Progenitor cell of endocrine pancreas (in vitro differentiated cells): ENCODE measurements at places on chromosomes 6 and 20.

DNA sequence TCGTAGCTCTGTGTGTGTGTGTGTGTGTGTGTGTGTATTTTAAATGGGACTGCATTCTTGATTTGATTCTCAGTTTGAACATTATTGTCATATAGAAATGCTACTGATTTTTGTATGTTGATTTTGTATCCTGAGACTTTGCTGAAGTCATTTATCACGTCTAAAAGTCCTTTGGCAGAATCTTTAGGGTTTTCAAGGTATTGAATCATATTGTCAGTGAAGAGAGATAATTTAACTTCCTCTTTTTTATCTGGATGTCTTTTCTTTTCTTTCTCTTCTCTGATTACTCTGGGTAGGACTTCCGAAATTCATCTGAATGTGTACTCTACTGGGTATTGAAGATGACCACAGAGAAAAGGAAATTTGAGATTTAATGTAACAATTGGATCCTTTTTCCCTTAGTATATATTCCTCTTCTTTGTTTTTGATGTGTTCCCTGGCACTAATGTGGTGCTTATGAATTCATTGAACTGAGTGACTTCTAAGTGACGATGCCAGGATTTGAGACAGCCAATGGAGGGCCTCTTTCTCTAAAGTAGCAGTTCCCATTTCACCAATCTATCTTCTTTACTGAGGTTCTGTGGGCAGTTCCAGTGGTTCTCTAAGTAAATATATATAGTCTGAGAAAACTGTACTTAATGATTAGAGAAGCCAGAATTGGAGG is 47.6 kb downstream of the TNFAIP3 start:
- no peak for DNase-seq

DNA sequence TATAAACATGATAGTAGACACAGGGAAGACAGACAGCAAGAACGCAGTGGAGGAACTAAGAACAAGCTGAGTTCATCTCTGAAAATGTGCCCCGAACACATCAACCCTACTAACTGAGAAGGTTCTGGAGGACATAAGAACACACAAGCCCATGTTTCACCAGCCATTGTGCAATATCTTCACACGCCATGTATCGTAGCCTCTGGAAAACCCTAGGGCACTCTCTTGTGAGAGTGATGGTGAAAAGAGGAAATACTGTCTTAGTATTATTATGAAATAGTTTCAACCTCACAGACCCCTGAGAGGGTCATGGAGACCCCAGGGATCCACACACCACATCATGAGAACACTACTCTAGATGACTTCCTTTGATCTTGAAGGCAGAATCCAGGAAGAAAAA is 26.1 kb upstream of the FOXF2 start:
- DNase-seq, result no peak

DNA sequence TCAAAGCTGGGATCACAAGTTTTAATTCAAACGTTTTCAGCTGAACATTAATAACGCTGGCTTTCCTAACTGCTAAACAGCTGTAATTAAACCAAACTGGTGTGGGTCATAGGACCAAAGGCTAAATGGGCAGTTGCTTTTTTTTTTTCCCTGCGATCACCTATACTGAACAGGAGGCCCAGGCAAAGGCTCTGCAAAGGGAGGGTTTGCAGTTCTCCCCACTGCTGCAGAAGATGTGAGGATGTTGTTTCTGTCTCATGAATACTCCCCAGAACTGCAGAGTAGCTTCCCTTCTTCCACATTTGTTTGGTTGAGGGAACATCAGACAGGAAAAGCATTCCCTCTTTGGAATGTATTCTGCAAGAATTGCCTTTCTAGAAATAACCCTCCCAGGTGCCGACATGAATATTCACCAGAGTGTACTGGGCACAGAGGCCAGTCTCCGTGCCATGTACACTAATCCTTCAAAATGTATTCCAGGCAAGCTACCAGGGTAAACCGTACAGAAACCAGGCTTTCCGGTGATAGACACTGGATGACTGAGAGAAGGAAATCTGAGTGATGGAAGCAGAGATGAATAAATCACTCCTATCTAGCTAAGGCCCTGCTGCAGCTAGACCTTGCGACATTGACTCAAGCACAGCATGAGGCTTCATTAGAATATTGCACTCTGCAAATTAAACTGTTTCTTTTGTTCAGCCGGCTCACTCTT is 370.1 kb downstream of the BTBD9 start:
- DNase-seq, result no peak

- no peak for DNase-seq
Measured at GRCh38 chr20:58863044-58863790, 10.7 kb downstream of the GNAS start.

GRCh38 chr6:27864906-27865849 is 47.0 kb downstream of the OR2B2 start:
- DNase-seq, result peak; percentile 40

DNA sequence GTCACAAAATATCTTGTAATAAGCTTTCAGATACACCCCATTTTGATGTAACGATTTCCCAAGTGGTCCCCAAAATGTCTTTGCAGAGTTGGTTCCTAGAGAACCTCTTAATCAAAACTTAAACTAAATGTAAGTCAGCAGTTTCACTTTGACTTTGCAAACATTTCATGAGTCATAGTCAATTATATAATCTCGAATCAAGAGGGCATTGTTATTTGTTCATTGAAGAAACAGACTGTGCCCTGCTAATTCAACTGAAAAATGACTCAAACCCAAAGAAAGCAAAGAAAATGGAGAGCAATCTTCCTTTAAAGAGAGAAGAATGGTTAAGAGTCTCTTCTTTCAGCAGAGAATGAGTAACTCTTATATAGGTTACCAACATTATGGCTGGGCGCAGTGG is 58.3 kb downstream of the IPCEF1 start:
- no peak for DNase-seq

DNA sequence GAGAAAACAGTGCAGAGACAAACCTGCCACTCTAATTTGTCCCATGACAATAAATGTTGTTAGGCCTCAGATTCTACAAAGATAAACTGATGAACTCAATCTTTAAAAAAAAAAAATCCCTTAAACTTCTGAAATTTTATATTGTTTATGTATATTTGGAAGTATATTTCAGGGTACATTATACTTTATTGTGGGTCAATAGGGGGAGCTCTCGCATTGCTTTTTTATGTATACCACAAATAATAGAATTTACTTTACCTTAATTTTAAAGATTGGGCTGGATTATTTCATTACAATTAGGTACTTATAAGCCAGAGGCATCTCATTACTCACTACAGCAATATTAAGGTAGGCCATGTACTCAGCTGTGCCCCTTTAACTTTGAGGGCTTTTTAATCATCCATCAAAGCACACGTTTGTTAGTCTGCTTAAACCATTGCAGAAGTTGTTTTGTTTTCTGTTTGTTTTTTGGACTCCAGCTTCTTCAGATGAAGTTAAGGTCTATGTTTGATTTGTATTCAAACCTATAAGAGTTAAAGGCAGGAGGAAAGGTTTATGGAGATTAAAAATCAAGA is 56.3 kb upstream of the EYA4 start:
- DNase-seq, result no peak
